ENCODE measurements at places on chromosomes 3 and 15.

GRCh38 chr15:41730543-41730942 lies 43.7 kb upstream of the MAPKBP1 start:
- DNase-seq, result no peak

DNA sequence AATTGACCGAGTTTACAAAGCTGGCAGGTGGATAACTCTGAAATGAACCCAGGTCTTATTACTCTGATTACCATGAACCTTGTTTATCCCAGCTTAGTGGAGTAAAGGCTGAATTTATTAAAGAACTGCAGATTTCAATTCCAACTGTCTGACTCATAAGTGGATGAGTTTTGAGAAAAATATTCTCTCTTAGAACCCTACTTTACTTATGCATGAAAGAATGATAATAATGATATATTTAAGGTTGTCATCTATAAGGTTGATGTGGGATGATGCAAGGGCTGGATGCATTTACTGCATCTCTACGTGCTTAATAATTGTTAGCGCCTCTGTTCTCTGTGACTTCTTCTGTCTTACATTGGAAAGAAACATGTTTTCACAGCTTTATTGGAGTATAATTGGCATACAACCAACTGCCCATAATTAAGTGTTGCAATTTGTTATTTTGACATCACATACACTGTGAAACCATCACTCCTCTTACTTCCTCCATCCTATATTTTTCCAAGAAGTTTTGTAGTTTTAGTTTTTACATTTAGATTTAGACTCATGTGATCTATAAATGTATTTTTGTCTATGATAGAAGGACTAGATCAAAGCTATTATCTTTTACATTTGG lies 771.2 kb upstream of the ARRDC4 start:
- no peak for DNase-seq

GRCh38 chr3:48695393-48695753 lies 9.7 kb upstream of the NCKIPSD start:
- no peak for DNase-seq

- DNase-seq, result no peak
Measured at GRCh38 chr3:184337399-184337714, at the start of gene FAM131A. FAM131A (plus strand) TSS chr3:184337600; CDS start chr3:184337631, 31 bp downstream.

DNA sequence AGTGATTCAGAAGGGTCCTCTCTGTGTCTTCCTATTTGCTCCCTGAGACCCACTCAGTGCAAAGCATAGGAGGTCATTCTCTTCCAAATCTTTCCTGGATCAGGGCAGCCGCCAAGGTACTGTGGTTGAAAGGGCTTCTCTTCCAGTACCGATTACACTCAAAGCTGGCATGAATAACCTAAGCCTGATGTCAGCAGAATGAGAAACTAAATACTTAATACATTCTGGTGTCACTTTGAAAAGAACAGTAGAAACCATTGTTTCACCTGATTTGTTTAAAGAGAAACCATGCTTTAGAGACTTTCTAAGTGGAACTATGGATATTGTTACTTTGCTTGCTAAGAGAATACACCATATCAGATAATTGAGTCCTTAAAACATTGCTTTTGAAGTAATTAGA lies 50.2 kb downstream of the PDHB start:
- no peak for DNase-seq

DNA sequence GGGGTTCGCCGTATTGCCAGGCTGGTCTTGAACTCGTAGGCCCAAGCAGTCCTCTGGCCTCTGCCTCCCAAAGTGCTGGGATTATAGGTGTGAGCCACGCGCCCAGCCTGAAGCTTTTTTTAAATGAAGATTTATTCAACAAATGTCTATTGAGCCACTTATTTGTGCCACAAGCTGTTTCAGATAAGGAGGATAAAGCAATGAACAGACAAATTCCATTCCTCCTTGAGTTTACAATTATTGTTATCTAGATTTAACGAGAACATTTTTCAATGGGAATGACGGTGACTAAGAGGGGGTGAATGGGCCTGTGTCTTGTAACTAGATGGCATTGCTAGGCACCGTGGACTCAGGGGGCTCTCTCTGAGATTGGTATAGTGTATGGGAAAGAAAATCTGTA lies 10.2 kb downstream of the PPARG start:
- DNase-seq, result no peak

GRCh38 chr3:64796607-64797399 lies 109.0 kb upstream of the ADAMTS9 start:
- no peak for DNase-seq

DNA sequence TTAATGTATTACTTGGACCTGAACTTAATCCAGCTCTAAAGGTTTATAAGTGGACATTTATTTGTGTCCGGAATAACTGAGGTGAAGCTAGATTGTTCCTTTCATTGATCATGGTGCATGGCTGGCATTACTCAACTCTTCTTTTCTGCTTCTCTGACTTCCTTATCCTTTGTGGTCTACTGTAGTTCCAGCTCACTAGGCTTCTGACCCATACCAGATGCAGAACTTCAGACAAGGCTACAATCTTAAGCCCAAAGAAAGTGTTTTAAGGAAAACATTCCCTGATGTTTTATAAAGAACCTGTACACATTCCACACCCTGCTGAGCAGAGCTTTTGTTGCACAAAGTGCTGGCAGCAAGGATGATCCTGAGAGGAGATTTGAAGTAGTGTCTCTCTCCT lies 250.8 kb upstream of the TGFBR2 start:
- no peak for DNase-seq

DNA sequence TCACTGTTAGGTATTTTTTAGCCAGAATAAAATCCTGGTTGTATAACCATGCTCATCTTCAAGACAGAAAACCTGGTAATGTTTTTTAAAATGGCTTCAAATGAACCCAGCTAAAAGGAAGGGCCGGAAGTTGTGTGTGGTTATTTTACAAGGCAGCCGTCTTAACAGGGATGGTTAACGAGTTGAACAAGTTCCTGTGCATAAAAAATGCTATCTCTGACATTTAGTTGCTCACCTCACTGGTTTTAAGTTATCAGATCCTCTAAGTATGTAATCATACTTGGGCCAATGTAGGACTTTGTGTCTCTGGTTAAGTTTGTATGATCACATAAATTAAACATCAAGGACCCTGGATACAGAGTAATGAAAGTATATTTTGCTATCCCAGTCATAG lies 2.1 kb downstream of the ATP11B start:
- no peak for DNase-seq

GRCh38 chr15:95734422-95735316 lies 595.8 kb upstream of the NR2F2 start:
- DNase-seq, result no peak

- DNase-seq, result no peak
Measured at GRCh38 chr3:190385731-190386688, 2.0 kb upstream of the CLDN16 start.

GRCh38 chr15:94098921-94099573 lies 132.3 kb upstream of the MCTP2 start:
- no peak for DNase-seq
